ENCODE measurements at places on chromosomes 5 and 9.

GRCh38 chr9:88804254-88804596 is 187.0 kb upstream of the S1PR3 start:
- ATAC-seq, result no peak

GRCh38 chr5:124021066-124021641 is 509.2 kb downstream of the CSNK1G3 start:
- ATAC-seq, result no peak

GRCh38 chr5:66617226-66617861 is 21.2 kb downstream of the MAST4 start:
- peak; percentile 90 for ATAC-seq

GRCh38 chr9:89554307-89555035 is 50.3 kb upstream of the GADD45G start:
- ATAC-seq, result no peak

DNA sequence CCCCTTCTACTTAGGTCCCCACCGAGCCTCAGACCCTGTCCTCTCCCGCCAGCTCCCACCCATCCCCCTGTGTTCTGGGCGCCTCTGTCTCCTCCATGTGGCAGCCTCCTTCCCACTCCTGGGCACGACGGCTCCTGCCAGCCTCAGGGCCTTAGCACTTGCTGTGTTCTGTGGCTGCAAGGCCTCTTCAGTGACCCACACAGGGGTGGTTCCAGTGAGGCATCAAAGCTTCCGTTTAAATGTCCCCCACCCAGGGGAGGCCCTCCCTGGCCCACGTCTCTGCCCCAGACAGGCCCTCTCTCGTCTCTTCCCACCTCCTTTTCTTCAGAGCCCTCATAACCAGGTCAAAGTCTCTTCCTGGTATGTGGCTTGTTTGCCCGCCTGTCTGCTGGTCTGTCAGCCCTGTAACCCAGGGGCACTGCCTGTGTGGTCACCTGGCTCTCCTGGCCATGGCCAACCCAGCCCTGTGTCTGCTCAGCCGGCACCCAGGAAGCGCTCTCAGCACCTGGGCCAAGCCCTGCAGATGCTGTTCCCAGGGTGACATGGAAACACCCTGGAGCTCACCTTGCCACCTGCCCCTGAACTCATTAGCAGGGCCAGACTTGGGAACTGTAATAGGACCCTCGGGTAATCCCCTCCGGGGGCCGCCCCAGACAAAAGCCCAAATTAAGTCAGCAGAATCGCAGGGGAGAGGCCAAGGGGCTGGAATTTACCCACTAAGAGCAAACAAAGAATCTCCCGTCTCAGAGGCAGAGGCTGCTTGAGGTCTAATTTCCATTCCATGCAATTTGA is 33.7 kb downstream of the LHX3 start:
- ATAC-seq, result no peak

- no peak for ATAC-seq
These were observed 79.8 kb upstream of the SPATA31D4 start for GRCh38 chr9:81848472-81848871.

DNA sequence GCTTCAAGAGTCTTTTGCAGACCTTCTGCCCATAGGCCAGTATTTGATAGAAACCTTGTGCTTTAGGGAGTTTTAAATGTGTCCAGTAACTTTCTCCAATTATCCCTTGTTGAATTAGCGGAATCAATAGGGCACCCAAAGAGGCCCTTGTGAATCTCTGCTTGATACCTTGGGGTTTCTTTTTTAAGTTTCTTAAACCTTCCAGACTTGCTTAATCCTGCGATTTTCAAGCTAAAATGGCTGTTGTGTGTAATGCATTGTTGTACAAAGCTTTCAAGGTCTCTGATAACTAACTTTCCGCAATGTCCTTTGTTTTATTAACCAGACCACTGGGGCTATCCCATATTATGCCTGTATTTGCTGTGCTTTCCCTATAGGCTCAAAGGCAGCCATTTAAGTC is 577.4 kb upstream of the RORB start:
- no peak for ATAC-seq

GRCh38 chr9:121066850-121067249 is 7.9 kb upstream of the CNTRL start:
- no peak for ATAC-seq

- no peak for ATAC-seq
These were observed 51.2 kb downstream of the ADAMTS19 start for GRCh38 chr5:129511291-129511690.

DNA sequence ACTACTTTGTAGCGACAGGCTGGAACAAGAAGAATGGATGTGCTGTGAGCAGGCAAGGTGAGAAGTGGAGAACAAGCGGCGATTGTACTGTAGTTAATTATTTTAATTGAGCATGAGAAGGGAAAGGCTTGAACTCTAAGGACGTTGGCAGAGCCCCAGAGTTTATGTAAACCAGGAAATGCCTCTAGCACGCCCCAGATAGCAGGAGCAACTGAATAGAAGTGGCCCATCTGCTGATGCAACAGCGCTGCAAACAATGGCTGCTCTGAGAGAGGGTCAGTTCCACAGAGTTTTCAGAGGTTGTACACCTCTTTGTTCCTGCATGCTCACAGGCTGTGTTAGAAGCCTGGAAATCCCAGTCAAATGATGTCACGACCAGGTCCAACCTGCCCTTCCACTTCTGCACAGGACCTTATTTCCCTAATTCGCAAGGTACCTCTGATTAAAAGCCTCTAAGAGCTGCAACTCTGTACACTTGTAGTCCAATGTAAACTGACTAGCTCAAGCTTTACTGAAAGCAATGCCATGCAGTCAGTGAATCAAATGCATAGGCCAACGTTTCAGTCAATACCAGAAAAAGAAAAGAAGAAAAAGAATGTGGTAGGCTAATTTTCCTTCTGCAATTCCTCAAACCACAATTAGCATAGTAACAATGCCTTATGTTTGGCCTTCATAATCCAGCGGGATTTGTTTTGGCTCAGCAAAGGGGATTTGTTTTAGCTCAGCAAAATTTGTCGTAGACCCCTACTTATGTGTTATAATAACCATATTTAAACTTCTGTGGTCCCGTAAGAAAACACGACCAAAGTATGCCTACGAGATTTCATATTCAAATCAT is 119.6 kb upstream of the RETREG1 start:
- no peak for ATAC-seq

DNA sequence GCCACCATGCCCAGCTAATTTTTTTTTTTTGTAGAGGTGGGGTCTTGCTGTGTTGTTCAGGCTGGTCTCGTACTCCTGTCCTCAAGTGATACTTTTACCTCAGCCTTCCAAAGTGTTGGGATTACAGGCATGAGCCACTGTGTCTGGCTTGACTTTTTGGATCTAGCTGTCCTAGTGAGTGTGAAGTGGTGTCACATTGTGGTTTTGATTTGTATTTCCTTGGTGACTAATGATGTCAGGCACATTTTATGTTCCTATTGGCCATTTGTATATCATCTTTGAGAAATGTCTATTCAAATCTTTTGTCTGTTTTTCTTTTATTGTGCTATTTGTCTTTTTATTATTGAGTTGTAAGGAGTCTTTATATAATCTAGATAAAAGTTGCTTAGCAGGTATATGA is 53.5 kb upstream of the MCCC2 start:
- no peak for ATAC-seq

- no peak for ATAC-seq
These were observed 115.4 kb upstream of the SLC44A1 start for GRCh38 chr9:105128908-105129600.

DNA sequence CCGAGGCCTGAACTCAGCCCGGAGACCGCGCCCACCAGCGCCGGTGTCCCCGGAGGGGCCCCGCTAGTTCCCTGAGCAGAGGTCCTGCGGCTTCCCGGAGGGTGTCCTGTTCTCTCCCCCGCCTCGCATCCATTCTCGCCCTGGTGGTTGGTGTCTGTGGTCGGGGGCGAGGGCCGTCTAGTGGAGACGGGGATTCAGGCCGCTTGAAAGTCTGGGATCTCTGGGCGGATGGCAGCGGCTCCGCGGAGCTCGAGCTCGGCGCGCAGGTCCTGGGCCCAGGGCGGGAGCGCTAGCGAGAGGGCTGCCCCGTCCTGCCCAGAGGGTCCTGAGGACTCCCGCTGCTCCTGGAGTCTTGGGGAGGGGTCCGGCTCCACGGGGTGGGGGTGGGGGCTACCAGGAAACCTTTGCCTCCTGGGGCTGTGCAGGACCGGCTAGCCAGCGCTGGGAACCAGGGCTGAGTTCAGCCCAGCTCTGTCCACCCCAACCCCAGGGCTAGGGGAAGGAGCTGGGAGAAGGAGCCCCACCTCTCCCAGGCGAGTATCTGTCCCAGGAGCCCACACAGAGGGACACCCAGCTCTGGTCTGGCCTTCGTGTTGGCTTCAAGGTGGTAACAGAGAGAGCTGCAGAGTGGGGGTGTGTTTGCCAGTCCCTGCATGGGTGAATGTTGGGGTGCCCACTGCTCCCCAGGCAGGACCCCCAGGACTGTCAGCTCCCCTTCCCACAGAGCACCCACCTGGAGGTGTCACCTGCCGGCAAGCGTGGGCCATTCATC is 4.0 kb downstream of the TOR4A start:
- no peak for ATAC-seq

DNA sequence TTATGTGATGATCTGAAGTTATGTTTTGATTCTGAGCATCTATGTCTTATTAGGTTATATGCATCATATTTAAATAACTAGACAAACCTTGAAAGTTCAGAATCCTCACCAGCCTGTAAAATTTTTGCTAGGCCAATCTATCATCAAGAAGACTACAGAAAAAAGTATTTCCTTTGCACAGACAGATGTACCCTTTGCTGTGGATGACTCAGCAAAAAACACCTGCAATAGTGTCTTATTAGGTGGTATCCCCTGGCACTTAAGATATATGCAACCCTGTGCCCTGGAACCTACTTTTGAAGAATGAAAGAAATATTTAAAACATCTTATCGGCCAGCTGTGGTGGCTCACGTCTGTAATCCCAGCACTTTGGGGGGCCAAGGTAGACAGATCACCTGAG is 130.6 kb downstream of the SLF1 start:
- ATAC-seq, result no peak

DNA sequence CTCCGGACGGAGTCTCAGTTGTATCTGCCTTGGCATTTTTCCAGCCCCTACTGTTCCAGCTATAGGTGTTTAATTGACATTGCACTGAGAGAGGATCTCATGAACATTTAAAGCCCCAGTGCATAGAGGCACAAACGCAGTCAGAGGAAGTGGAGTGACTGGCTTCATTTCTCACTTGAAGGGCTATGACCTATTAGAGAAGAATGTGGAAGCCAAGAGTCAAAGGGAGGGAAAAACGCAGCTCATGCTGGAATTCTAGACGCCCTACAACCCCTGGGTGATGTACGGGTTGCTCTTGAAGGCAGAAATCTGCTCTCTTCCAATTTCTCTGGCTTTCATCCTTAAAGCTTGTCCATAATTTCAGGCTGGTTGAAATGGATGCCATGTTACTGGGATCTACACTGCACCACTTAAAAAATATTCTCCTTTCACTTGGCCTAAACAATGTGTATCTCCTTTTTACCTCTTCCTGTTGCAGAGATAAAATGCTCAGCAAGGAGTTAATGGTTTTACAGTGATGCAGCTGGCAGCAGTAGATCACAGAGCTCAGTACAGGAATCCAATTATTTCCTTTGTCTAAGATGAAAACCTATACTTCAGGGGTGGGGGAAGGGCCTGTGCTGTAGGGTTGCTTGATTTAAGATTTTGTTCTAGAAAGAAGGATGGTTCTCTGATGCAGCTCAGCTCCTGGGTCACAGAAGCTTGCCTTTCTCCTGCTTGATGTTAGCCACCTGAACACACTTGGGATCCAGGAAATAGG is 61.8 kb upstream of the MAMDC2 start:
- ATAC-seq, result no peak

- no peak for ATAC-seq
These were observed 9.8 kb upstream of the CYLC2 start for GRCh38 chr9:102985162-102985895.

DNA sequence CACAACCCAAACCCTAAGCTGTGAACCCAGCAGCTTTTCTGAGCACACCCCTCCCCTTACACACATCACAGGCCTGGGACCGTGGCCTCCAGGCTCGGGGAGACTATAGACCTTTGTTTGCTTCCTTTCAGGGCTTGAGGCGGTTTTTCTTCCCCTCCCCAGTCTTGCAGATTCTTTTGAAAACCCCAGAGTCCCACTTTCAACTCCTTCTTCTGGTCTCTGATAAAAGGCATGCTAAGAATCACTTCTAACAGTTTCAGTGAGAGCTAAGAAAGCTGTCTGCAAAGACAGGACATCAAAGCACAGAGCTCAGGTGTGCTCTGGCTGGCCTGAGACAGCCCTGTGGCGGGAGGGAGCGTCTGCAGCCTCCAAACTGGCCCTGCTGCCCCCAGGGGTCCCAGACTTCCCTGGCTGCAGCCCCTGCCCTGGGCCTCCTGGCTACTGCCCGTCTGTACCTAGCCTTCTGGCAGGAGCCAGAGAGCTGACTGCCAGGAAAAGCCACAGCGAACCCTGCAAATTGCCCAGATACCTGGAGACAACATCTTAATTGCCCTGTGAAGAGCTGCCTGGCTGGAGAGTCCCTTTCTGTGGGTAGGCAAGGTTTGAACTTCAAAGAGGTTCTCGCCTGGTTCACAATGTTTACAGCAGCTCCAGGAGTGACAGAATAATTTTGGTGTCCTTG is 138.9 kb downstream of the GADD45G start:
- peak; percentile 48 for ATAC-seq

- peak; percentile 45 for ATAC-seq
These were observed 33.9 kb downstream of the RAD23B start for GRCh38 chr9:107316795-107317661.

DNA sequence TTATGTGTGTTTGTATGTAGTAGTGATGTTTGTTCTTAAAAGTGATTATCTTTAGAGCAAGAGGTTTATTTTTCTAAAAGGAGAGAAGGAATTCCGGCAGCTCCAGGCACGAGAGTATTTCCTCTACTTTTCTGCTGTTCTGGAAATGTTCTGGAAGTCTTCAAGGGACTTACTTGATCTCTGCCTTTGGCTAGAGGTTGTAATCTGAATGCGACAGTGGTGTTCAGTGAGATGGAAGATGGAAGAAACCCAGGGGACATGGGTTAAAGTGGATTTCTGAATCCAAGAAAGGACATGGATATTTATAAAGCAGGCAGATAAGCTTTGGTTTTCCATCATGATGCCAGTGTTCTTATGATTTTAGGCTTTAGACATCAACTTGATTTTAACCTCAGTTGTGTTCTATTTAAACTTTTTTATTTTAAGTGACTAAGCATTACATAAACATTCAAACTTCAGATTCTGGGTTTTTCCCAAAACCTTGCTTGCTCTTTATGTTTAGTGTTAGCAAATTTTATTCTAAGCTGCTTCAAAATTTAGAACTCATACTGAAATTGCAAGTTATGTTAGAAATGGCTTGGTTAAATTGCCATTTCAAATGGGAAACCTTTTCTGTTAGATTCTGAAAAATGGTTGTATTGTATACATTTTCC is 3.6 kb downstream of the GPR21 start:
- ATAC-seq, result no peak

Measured in stimulated activated memory B cell treated with anti-CD40 and anti-IgM and Interleukin-4, amounts not matched to agents 10 μg/mL and 1 μg/mL and 100 μg/mL, for 72 hours (primary cell).